ENCODE measurements at places on chromosomes 7 and 10.

GRCh38 chr10:123141791-123142700, 5.9 kb upstream of the HMX2 start:
- DNase-seq, result no peak

DNA sequence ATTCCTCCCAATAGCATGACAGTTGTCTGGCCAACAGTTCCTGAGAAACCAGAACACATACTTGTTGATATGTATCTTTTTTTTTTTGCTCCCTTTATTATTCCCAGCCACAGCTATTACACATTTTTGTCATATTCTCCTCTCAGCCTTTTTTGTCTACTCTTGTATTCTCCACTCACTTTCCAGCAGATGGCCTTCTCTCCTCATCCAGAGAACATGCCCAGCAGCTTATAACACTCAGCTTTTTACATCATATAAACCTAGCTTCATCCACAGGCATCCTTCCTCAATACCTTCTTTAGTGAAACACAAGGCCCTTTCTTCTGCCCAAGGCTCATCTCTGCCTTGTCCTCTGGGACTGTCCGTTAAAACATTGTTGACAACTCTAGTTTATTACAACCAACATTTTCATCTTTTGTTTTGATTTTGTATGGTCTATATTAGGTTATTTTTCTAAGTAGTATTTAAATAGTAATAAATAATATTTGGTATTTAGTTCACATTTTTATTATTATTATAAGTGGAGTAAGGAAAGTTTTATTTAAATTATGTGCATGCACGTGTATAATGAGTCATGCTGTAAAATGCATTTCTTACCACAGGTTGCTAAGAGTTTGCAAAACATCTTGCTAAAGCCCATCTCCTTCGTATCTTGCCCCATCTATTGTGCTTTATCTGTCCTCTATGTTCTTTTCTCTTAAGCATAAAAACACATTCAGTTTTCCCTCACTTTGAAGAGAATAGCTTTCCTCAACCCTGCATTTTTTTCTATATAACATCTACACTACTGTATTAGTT, 101.5 kb downstream of the ORC5 start:
- DNase-seq, result peak; percentile 25

GRCh38 chr10:123561141-123561440, 105.1 kb upstream of the GPR26 start:
- DNase-seq, result no peak

- DNase-seq, result no peak
Observed at GRCh38 chr7:4805110-4805983, 29.9 kb downstream of the AP5Z1 start.

DNA sequence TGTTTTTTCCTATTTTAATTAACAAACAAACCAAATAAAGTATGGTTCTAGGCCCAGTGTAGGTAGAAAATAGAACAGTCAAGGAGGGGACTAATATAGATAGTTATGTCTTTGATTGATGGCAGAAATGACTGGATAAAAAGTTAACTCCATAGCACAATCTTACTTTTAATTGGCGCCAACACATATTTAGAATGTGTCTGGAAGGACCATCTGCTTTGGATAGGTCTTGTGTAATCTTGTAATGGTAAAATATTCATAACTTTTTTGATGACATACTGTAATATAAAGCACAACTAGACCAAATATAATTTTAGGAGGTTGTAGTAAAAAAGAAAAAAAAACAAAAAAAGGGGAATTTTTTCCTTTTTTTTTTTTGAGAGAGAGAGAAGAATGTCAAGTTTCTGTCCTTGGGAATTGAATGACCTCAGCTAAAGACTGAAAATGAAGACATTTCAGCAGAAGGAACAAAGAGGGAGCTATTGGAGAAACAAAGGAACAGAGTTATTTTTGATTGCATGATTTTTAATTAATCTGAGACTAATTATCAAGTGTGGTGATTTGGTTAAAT, 193.7 kb downstream of the CDK14 start:
- DNase-seq, result no peak

GRCh38 chr7:131844369-131844768, 287.9 kb upstream of the PODXL start:
- no peak for DNase-seq

GRCh38 chr7:144391823-144392255, 11.7 kb downstream of the NOBOX start:
- DNase-seq, result peak; percentile 87
